ENCODE measurements at places on chromosomes 3 and 15. TPM values are rescaled to one million over a fixed set of nuclear protein-coding genes. Genes with fewer than 3 reads are reported as not detected.
A peak's percentile ranks its signal among the peaks of the same experiment; 100 is the strongest.

The C3orf85 gene
- total RNA-seq = not detected

- peaks cover 65% of the 10 kb centered on the region for H3K27me3 ChIP-seq
- H3K4me1 ChIP-seq = peaks cover 17% of the 10 kb centered on the region
- H3K36me3 ChIP-seq = no peaks in the 10 kb centered on the region
- H3K27ac ChIP-seq = no peak overlapping the region
Measured at GRCh38 chr3:128427872-128428822, 38.5 kb downstream of the DNAJB8 start.

The ZNF860 gene
- 14.7 TPM for total RNA-seq

GRCh38 chr15:59976480-59977271 is 27.4 kb upstream of the FOXB1 start:
- no peaks in the 10 kb centered on the region for H3K4me1 ChIP-seq
- H3K4me3 ChIP-seq = no peak overlapping the region
- no peak overlapping the region for H3K27ac ChIP-seq
- DNase-seq = no peak
- H3K27me3 ChIP-seq = no peaks in the 10 kb centered on the region

DNA sequence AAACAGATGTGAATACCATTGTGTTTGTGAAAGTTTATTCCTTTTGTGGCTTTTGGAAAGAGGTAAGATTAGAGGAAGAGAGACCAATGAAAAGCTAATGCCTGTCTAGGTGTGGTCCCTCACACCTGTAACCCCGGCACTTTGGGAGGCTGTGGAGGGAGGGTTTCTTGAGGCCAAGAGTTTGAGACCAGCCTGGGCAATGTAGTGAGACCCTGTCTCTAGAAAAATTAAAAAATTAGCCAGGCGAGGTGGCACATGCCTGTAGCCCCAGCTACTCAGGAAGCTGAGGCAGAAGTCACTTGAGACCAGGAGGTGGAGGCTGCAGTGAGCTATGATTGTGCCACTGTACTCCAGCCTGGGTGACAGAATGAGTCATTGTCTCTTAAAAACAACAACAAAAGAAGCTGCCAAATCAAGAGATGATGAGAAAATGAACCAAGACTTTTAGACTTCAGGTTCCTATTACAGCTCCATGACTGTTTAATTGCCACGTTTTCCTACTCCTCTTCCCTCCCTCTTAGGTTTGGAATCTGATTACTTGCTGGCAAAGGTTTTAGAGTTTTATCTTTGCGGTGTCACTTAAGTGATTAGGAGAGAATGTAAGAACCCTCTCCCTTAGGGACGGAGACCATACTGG is 68.7 kb downstream of the CGNL1 start:
- DNase-seq = no peak
- H3K36me3 ChIP-seq = peaks cover 19% of the 10 kb centered on the region
- H3K27ac ChIP-seq = peak overlapping the region; percentile 8
- peaks cover 16% of the 10 kb centered on the region for H3K4me1 ChIP-seq

- H3K4me1 ChIP-seq = peaks cover 23% of the 10 kb centered on the region
- H3K4me3 ChIP-seq = peak overlapping the region; percentile 89
- H3K36me3 ChIP-seq = no peaks in the 10 kb centered on the region
- peak overlapping the region; percentile 92 for H3K27ac ChIP-seq
- no peaks in the 10 kb centered on the region for H3K27me3 ChIP-seq
Measured at GRCh38 chr3:32501783-32502117, 902 bp downstream of the CMTM6 start.

The ZPLD1 gene
- total RNA-seq = not detected

GRCh38 chr3:50850639-50851511 is 176.1 kb downstream of the DOCK3 start:
- no peak overlapping the region for H3K4me3 ChIP-seq
- no peaks in the 10 kb centered on the region for H3K27me3 ChIP-seq
- H3K4me1 ChIP-seq = no peaks in the 10 kb centered on the region
- DNase-seq = no peak
